ENCODE measurements at places on chromosomes 3 and 15. TPM values are rescaled to one million over a fixed set of nuclear protein-coding genes. Genes with fewer than 3 reads are reported as not detected.

The NSMCE3 gene
- total RNA-seq = 6.0 TPM

The CLDN18 gene
- not detected for total RNA-seq

The CDC25A gene
- 0.83 TPM for total RNA-seq

The MME gene
- 3.2 TPM for total RNA-seq

The SMCO1 gene
- 89.9 TPM for total RNA-seq

The IGF2BP2 gene
- 18.7 TPM for total RNA-seq

The AHSG gene
- total RNA-seq = not detected

The CCR9 gene
- total RNA-seq = not detected

The SGO1 gene
- total RNA-seq = 0.59 TPM

The NUP210 gene
- total RNA-seq = 2.7 TPM

The FETUB gene
- not detected for total RNA-seq

The TRPM1 gene
- not detected for total RNA-seq
